ENCODE measurements at places on chromosomes 7 and 10. TPM values are rescaled to one million over a fixed set of nuclear protein-coding genes. Genes with fewer than 3 reads are reported as not detected.

The ORAI2 gene
- total RNA-seq: 94.3 TPM

The FAM221A gene
- 7.5 TPM for total RNA-seq

The MEST gene
- total RNA-seq: 3.1 TPM

The PPA1 gene
- 171 TPM for total RNA-seq

The CAMK2B gene
- 0.17 TPM for total RNA-seq

The GPR15LG gene
- total RNA-seq: not detected

The PROSER2 gene
- total RNA-seq: 11.2 TPM

The ODAD2 gene
- 3.8 TPM for total RNA-seq

The FGL2 gene
- 0.17 TPM for total RNA-seq

The ZNF736 gene
- 11.2 TPM for total RNA-seq

The SPAG6 gene
- not detected for total RNA-seq

The KEL gene
- not detected for total RNA-seq

The TES gene
- total RNA-seq: 106 TPM

The GLCCI1 gene
- total RNA-seq: 0.85 TPM

The USP6NL gene
- 27.1 TPM for total RNA-seq

The NRP1 gene
- 178 TPM for total RNA-seq

The TCAF2 gene
- 14.0 TPM for total RNA-seq

The CRYGN gene
- total RNA-seq: not detected

The TRIM56 gene
- 19.6 TPM for total RNA-seq

The ABI1 gene
- total RNA-seq: 47.1 TPM

The KNDC1 gene
- total RNA-seq: not detected

The ADAM12 gene
- 0.68 TPM for total RNA-seq

The PTPRN2 gene
- total RNA-seq: 2.1 TPM

The HOXA10 gene
- 3.7 TPM for total RNA-seq

The MPLKIP gene
- total RNA-seq: 12.5 TPM

The CALHM3 gene
- not detected for total RNA-seq

The ABCB1 gene
- 4.6 TPM for total RNA-seq

The MARCHF5 gene
- 41.2 TPM for total RNA-seq

The SEMA3D gene
- total RNA-seq: 20.4 TPM

The PHKG1 gene
- total RNA-seq: 0.34 TPM

The C10orf90 gene
- not detected for total RNA-seq

The KRIT1 gene
- total RNA-seq: 67.0 TPM

The TMEM139 gene
- 0.17 TPM for total RNA-seq

The IKZF1 gene
- total RNA-seq: 0.17 TPM

The RBP3 gene
- not detected for total RNA-seq

The TDRD1 gene
- total RNA-seq: under 0.01 TPM

The LIPM gene
- total RNA-seq: not detected

The AKR1B15 gene
- not detected for total RNA-seq

The TMEM140 gene
- total RNA-seq: 76.1 TPM

The KIF11 gene
- total RNA-seq: 8.8 TPM

The CBX3 gene
- 154 TPM for total RNA-seq

The FOXI2 gene
- total RNA-seq: not detected

The SLIT1 gene
- total RNA-seq: under 0.01 TPM

The MYOZ1 gene
- total RNA-seq: not detected

The CUEDC2 gene
- total RNA-seq: 51.2 TPM

The JAKMIP3 gene
- not detected for total RNA-seq

The FKBP14 gene
- 18.2 TPM for total RNA-seq

The SMKR1 gene
- total RNA-seq: 0.09 TPM

The DOCK4 gene
- total RNA-seq: 155 TPM

The EPO gene
- not detected for total RNA-seq

The SUN3 gene
- not detected for total RNA-seq

The SORCS1 gene
- not detected for total RNA-seq

The VSTM2A gene
- not detected for total RNA-seq

The LDB1 gene
- total RNA-seq: 49.6 TPM

The RAB19 gene
- total RNA-seq: not detected

The STAG3 gene
- 0.17 TPM for total RNA-seq

The WASHC2C gene
- total RNA-seq: 31.3 TPM

Data from dermis blood vessel endothelial cell (primary cell).